ENCODE measurements at places on chromosomes 6 and 20. TPM values are rescaled to one million over a fixed set of nuclear protein-coding genes. Genes with fewer than 3 reads are reported as not detected.
A peak's percentile ranks its signal among the peaks of the same experiment; 100 is the strongest.

DNA sequence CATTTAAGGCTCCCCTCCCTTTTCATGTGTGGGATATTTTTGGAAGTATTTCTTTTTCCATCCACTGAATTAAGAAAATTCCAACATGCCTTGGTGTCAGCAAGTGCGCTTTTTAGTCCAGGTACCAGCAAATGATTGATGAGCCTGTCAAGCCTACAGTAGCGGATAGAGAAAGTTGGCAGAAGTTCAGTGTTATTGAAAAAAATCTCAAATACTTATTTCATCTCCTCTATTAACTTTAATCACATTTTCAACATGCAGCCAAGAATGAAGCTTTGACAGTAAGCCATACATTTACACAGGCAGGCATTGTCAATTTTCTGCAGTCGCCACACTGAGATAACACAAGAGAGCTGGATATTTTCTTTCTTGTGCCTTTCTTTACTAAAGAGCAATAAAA lies 50.4 kb downstream of the BLOC1S5 start:
- peaks cover 4% of the 10 kb centered on the region for H3K36me3 ChIP-seq
- no peak overlapping the region for H3K4me3 ChIP-seq

DNA sequence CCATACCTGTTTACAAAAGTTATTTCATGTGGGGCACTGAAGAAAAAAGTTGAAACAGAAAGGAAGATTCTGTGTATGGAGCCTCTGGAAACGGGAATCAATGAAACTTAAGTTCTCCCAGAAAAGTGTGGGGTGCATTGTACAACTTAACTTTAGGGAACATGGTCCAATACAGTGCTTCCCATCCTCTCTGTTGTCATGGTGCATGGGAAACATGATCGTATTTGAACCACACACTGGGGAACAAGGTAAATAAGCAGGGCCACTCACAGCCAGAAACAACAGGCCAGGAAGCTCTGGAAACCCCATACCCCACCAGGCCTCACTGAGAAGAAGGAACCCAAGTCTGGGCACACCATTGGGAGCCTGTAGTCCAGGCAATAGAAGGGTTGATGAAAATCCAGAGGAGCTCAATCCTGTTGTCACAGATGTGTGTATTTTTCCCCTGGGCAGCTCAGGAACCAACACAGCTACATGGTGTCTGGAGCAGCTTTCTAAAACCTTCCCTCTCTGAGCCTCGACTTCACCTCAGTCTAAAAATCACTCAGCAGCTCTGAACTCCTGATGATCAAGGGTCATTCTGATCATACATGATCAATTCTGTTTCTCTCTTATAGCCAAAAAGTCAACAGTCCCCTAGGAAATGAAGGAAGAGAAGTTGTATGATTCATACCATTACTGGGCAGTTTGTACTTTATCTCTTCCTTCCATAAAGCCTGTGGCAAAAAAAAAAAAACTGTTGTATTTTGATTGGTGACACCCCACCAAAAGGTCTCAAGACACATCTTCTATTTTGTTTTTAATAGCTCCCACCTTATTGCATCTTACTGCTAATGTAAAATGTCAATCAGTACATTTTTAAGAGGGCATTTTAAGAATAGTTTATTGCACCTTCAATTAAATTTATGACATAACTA lies 198.5 kb upstream of the TAB2 start:
- H3K36me3 ChIP-seq: no peaks in the 10 kb centered on the region
- no peak for DNase-seq
- H3K27ac ChIP-seq: no peak overlapping the region
- no peaks in the 10 kb centered on the region for H3K27me3 ChIP-seq

GRCh38 chr6:41257369-41258195 lies 28.9 kb downstream of the TREM1 start:
- no peak overlapping the region for H3K27ac ChIP-seq
- DNase-seq: no peak
- H3K4me3 ChIP-seq: no peak overlapping the region
- H3K27me3 ChIP-seq: no peaks in the 10 kb centered on the region

DNA sequence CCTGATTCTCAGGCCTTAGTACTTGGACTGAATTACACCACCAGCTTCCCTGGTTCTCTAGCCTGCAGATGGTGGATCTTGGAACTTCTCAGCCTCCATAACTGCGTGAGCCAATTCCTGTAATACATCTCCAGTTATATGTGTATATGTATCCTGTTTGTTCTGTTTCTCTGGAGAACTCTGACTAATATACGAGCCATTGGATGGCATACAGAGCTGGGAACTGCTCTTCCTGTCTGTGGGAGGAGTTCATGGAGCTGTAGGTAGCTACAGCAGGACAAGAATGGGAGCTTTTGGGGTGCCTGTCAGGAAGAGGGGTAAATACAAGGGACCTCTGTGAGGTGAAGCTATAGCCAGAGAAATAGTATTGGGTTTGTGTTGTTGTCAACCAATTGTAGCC lies 41.2 kb downstream of the TMEM14A start:
- H3K27ac ChIP-seq: no peak overlapping the region
- H3K36me3 ChIP-seq: no peaks in the 10 kb centered on the region
- no peaks in the 10 kb centered on the region for H3K4me1 ChIP-seq
- DNase-seq: no peak

JARID2 gene
- total RNA-seq: 45.8 TPM

GINS1 gene
- total RNA-seq: 51.4 TPM

GNAS-AS1 gene
- 5.8 TPM for total RNA-seq

GNMT gene
- total RNA-seq: not detected

DNA sequence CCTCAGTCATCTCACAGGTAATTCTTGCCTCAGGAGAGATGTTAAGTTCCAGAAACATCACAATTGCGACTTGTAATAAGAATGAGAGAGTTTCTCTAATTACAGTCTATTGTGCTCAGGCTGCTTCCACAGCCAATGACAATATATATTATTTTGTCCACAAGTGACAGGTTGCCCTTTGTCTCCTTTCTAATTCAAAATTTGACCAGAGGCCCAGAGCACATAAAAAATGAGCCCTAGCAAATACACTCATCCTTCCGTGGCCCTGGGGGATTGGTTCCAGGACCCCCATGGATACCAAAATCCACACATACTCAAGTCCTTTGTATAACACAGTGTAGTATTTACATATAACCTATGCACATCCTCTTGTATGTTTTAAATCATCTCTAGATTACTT lies 88.1 kb upstream of the TMEM170B start:
- DNase-seq: no peak
- no peaks in the 10 kb centered on the region for H3K36me3 ChIP-seq
- no peak overlapping the region for H3K4me3 ChIP-seq
- no peaks in the 10 kb centered on the region for H3K27me3 ChIP-seq

CD83 gene
- total RNA-seq: 0.80 TPM

GLO1 gene
- 525 TPM for total RNA-seq

- H3K27me3 ChIP-seq: no peaks in the 10 kb centered on the region
- no peaks in the 10 kb centered on the region for H3K36me3 ChIP-seq
- H3K4me3 ChIP-seq: no peak overlapping the region
- no peak for DNase-seq
These were observed 44.5 kb upstream of the DSE start for GRCh38 chr6:116326181-116326671.

DNA sequence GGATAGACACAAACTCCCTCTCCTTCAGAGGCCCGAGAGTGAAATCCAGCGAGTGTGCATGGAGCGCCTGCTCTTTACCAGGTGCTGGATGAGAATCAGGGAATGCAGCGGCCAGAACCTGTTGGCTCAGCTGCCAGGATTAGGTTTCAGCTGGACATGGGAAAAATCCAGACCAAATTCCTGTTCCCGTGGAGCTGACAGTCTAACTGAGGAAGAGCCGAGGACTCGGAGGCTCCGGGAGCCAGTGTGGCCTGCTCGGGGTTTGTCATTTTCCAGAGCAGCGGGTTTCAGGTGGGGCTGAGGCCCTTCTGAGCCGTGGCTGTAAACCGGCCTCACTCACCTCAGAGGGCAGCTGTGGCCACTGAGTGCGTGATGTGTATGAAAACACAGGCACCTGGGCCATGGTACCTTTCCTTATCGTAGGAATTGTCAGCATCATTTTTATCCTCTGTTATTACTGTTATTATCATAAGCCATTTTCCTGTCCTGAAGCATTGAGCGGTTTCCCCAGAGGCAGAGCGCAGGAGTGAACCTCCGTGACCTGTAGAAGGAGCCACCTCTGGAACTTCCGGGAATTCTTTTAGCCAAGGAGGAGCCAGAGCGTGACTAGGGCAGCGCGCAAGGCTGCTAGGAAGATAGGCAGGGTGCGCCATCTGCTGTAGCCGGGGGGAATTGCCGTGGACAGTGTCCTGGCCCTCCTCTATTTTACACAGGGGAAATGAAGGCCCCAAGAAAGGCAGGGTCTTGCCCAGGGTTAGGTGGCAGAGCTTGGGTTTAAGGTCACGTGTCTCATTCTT lies 27.3 kb downstream of the PKIG start:
- DNase-seq: peak; percentile 94
- H3K27ac ChIP-seq: peak overlapping the region; percentile 52
- H3K4me3 ChIP-seq: no peak overlapping the region
- peaks cover 6% of the 10 kb centered on the region for H3K4me1 ChIP-seq
- H3K36me3 ChIP-seq: no peaks in the 10 kb centered on the region

DNA sequence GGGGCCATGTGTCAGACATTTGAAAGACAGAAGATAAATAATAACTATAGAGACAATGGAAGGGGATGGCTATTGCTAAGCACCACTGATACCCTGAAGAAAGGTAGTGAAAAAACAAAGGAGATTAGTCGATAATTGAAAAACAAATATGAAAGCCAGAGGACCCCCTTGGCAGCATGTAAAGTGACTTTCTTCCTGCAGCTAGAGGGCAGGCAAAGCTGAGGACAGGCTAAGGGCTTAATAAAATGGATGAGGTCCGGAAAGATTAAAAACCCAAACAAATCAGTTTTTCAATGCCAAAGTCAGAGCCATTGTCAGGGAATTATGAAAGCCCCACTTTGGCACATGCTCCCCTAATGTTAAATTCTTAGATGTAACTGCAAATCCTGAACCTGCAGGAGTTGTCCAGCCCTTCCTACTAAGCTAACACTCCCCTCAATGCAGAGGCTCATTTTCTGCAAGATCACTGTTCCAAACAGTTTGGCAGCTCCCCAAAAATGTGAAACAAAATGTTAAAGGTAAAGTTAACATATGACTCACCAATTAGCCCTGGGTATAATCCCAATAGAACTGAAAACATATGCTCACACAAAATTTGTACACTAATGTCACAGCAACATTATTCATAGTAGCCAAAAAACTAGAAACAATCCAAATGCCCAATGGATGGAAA lies 1177.9 kb downstream of the GRIK2 start:
- no peak overlapping the region for H3K27ac ChIP-seq
- H3K4me3 ChIP-seq: no peak overlapping the region
- H3K36me3 ChIP-seq: no peaks in the 10 kb centered on the region
- no peaks in the 10 kb centered on the region for H3K4me1 ChIP-seq
- H3K27me3 ChIP-seq: no peaks in the 10 kb centered on the region
- no peak for DNase-seq

TSPYL1 gene
- total RNA-seq: 63.0 TPM

GRCh38 chr20:47118206-47118605 lies 223.6 kb downstream of the EYA2 start:
- peak overlapping the region; percentile 10 for H3K4me3 ChIP-seq
- H3K4me1 ChIP-seq: peaks cover 25% of the 10 kb centered on the region
- H3K27me3 ChIP-seq: no peaks in the 10 kb centered on the region

GRCh38 chr20:4610871-4611270 lies 110.8 kb upstream of the PRND start:
- no peaks in the 10 kb centered on the region for H3K27me3 ChIP-seq
- no peak overlapping the region for H3K27ac ChIP-seq
- no peak for DNase-seq
- no peak overlapping the region for H3K4me3 ChIP-seq

HLA-DPA1 gene
- total RNA-seq: 1.5 TPM

DNA sequence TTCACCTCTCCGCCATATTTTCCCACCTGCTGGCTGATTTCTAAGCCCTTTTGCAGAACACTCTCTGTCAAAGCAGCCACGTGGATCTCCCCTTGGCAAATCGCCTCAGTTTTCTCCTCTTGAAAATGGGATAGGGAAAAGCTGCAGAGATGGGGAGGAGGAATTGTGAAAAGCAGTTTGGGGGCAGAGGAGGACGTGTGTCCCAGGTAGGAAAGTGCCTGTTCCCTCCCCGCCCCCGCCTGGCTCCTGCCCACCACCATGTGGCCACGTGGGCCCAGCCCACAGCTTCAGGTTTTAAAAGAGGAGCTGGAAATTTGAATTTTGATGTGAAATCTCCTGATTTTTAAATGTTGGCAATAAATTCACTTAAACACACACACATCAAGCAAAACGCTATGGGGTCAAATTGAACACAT lies 3.6 kb upstream of the CEBPB start:
- no peak overlapping the region for H3K4me3 ChIP-seq
- no peaks in the 10 kb centered on the region for H3K4me1 ChIP-seq
- H3K27ac ChIP-seq: no peak overlapping the region
- no peaks in the 10 kb centered on the region for H3K36me3 ChIP-seq
- peaks cover 30% of the 10 kb centered on the region for H3K27me3 ChIP-seq

STMND1 gene
- not detected for total RNA-seq

DNA sequence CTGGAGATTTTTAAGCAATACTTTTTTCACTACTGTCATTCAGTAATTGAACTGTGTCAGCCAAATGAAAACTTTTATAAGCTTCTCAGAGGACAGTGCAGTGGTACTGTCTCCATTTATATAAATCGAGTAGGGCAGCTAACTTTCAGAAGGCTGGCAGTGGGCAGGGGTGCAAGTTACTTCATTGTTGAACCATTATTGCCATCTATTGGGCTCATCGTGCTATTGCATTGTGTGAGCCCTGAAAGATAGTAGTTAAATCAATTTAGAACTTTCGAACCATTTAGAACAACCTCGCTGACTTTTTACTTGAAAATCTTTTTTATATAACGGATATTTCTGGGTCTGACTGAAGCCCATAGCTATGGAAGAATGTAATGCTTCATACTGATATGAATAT lies 347.8 kb upstream of the PLCB4 start:
- no peak overlapping the region for H3K4me3 ChIP-seq
- DNase-seq: peak; percentile 71
- H3K36me3 ChIP-seq: no peaks in the 10 kb centered on the region
- H3K27me3 ChIP-seq: no peaks in the 10 kb centered on the region
- no peaks in the 10 kb centered on the region for H3K4me1 ChIP-seq
- H3K27ac ChIP-seq: no peak overlapping the region

FILIP1 gene
- 22.6 TPM for total RNA-seq

SULF2 gene
- total RNA-seq: 24.0 TPM

DNA sequence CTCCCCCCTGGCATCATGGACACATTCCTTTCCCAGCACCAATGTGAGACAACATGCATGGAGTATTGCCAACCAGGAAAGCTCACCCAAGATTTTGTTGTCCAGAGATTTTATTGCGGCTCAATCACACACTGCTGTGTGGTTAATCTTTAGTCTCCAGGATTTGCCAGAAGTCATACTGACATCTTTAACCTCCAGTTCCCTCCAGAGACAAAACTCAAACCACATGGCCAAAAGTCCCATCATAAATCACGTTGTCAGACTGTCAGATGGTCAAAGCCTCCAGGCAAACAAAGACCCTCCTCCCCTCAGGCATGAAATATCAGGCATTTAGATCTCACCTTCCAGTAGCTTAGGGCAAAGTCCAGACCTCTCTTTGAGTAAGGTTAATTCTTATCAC lies 97.3 kb upstream of the OPRM1 start:
- no peak for DNase-seq
- H3K4me1 ChIP-seq: peaks cover 3% of the 10 kb centered on the region
- no peaks in the 10 kb centered on the region for H3K36me3 ChIP-seq
- no peak overlapping the region for H3K4me3 ChIP-seq
- H3K27me3 ChIP-seq: no peaks in the 10 kb centered on the region
